Stimulated activated CD4-positive, alpha-beta T cell treated with anti-CD3 and anti-CD28 coated beads, Interleukin-15, amount 100 ng/mL, for 24 hours (primary cell): ENCODE measurements at places on chromosomes 4 and X.
A peak's percentile ranks its signal among the peaks of the same experiment; 100 is the strongest.

GRCh38 chr4:5700459-5700858, 7.9 kb downstream of the EVC2 start:
- DNase-seq = no peak

- no peak for DNase-seq
These were observed 1821.7 kb downstream of the ARAP2 start for GRCh38 chr4:34422472-34423175.

GRCh38 chrX:41822892-41823291, 98.9 kb downstream of the GPR82 start:
- DNase-seq = no peak

- DNase-seq = no peak
These were observed 45.0 kb upstream of the ARHGEF6 start for GRCh38 chrX:136825771-136826170.

GRCh38 chr4:41305476-41305875, 48.7 kb downstream of the UCHL1 start:
- no peak for DNase-seq

GRCh38 chrX:150899191-150899757, 806 bp upstream of the CD99L2 start:
- DNase-seq = peak; percentile 32

- no peak for DNase-seq
These were observed 1594.6 kb downstream of the ARAP2 start for GRCh38 chr4:34649716-34650115.

DNA sequence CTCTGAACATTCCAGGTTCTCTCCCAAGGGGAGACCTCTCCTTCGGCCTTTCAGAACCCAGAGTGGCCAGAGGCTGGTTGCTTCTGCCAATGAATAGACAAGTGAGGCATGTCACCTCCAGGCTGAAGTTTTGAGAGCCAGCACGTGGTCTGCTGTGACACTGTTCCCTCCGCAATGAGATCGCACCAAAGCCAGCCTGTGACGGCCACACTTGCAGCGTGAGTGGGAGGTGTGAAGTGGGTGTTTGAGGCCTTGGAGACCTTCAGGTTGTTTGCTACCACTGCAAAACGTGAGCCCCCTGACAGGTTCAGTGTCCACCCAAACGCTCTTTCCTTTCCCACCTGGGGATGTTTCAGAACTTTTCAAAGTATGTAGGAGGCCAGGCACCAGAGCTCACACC, 81.0 kb downstream of the WFS1 start:
- DNase-seq = no peak

- DNase-seq = no peak
These were observed 6.4 kb upstream of the ANTXR2 start for GRCh38 chr4:80079255-80079923.

DNA sequence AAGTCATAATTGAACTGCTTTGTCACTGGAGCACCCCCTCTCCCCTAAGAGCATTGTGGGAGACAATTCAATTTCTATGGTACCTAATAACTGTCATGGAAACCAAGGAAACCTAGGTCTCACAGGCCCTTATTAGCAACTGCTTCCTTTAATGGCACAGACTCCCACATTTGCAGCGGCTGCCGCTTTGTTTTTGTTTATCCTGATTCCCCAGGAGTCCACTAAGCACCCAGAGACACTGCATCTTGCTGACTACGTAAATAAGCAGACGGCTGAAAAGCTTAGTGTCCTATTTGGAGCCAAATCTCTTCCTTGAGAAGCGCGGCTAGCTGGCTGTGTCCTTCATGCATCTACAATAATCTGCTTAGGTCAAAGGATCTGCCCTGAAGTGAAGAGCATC, 494.4 kb downstream of the TMA16 start:
- no peak for DNase-seq

DNA sequence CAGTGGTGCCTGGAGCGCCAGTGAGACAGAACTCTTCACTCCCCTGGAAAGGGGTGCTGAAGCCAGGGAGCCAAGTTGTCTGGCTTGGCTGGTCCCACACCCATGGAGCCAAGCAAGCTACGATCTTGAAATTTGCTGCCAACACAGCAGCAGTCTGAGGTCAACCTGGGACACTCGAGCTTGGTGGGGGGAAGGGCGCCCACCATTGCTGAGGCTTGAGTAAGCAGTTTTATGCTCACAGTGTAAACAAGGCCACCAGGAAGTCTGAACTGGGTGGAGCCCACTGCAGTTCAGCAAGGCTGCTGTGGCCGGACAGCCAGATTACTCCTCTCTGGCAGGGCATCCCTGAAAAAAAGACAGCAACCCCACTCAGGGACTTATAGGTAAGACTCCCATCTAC, 149.5 kb downstream of the EDA2R start:
- DNase-seq = no peak

DNA sequence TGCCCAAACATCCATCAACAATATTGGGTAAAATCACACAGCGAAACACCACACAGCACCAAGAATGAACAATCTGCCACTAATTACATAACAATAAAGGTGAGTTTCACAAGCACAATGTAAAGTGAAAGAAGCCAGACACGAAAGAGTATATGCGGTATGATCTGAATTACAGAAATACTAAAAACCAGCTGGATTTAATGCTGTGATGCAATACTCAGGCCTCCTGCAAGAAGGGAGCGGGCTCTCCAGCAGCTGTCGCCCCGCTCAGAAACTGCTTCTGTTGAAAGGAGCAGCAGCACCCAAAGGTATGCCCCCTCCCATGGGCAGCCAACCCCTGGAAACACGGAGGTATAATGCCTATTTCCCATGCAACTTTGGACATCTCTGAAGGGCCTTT, 77.0 kb downstream of the PAPSS1 start:
- no peak for DNase-seq
